ENCODE measurements at places on chromosomes 11 and 22.
A peak's percentile ranks its signal among the peaks of the same experiment; 100 is the strongest.

DNA sequence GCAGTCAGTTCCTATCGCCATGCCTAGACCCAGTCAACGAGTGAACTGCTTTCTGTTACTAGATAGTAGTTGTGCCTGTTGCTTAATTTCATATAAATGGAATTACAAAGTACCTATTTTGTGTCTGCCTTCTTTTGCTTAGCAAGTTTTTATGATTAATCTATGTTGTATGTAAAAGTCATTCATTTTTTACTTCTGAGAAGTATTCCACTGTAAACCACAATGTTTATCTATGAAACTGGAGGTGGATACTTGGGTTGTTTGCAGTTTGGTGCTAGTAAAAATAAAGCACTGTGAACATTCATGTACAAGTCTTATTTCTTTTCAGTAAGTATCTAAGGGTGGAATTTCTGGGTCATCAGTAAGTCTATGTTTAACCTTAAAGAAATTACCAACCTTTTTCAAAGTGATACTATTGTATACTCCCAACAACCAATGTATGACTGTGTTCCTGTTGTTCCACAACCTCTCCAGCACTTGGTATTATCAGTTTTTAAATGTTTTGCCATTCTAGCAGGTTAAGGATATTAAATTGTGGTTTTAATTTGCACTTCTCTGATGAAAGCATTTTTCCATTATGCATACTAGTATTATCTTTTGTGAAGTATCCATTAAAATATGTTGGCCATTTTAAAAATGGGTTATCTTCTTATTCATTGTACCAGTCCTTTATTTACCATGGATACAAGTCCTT is 68.2 kb downstream of the DNAJC24 start:
- DNase-seq: peak; percentile 5

DNA sequence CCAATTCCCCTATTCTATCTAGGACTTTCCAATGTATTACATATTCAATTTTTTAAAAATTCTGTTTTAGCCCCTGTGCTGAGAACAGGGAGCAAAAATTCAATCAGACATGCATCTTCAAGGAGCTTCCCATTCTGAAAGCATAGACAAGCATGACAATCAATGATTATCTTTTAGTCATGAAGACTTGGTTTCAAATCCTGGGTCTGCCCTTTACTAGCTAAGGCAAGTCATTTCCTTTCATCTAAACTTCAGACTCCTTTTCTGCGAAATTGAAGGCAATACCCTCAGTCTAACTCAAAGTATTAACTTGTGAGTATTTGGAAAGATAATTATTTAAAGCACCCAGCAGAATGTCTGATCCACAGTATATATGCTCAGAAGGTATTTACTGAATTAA is 24.1 kb downstream of the PAK1 start:
- no peak for DNase-seq

DNA sequence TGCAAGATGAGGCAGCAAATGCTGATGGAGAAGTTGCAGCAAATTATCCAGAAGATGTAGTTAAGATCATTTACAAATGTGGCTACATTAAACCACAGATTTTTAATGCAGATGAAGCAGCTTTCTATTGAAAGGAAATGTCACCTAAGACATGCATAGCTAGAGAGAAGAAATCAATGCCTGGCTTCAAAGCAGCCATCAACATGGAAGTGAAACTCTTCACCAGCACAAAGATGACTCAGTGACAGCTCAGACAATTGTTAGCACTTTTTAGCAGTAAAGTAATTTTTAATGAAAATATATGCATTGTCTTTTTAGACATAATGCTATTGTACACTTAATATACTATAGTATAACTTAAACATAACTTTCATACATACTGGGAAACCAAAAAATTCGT is 71.4 kb downstream of the FANCF start:
- DNase-seq: no peak

DNA sequence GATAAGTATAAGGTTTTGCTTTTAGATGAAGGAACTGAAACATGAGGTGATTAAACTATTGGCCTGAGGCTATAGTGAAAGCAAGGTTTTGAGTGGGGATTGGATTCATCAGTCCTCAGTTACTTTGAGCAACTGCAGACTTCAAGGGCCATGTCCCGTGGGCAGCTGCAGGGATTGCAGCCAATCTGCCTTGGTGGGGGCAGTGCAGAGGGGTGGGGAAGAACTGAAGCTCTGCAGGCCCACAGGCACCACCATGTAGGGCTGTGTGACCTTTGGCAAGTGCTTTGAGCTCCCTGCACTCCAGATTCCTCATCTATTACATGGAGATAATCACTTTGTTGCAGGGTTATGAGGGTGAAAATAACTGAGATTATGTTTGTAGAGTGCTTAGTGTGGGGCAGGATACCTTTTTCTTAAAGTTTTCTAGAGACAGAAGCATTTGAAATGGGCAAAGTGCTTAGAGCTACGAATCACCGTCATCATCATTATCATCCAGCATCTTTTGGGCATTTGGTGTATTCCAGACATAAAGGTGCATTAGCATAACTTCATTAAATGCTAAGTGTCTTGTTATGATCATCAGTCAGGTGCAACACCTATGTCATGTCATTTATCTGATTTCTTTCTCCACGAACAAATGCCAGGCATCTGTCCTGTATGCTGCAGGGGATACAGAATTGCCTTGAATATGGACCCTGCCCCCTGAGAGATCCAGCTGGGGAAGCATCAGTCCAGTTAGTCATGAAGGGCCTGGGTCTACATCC is 72.1 kb upstream of the TENM4 start:
- no peak for DNase-seq

DNA sequence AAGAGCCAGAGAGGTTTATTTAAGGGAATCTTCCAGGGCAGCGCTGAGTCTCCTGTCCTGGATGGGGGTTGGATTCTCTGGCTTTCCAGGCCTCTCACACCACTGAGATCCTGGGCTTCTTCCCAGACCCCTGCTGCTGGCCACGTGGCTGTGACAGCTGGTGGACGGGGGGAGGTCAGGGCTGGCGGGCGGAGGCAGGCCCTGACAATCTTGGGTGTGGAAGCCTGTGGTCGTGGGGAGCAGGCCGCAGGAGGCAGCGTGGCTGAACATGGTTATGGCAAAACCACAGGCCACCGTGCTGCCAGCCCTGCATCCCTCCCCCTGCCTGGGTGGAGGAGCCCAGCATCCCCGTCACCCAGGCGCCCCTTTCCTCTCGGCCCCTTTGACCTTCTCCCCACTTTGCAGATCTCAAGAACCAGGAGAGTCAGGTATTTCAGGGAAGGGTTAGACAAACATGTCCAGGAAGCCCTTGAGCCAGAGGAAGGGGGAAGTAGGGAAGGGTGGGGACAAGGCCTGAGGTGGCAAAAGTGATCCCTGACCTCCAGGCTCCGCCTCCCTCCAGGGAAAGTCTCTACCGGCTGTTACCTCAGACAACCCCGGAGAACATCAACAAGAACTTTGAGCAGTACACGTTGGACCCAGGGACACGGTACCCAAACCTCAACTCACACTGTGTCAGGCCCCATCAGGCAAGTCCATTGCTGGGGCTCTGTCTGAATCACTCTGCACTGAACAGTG is 111.8 kb downstream of the MICAL2 start:
- no peak for DNase-seq

GRCh38 chr11:44989831-44990566 is 39.3 kb upstream of the TP53I11 start:
- DNase-seq: no peak

- no peak for DNase-seq
These were observed 98.9 kb downstream of the ARHGAP20 start for GRCh38 chr11:110613197-110613918.

- no peak for DNase-seq
These were observed 162.1 kb upstream of the RASSF10 start for GRCh38 chr11:12846786-12847615.

DNA sequence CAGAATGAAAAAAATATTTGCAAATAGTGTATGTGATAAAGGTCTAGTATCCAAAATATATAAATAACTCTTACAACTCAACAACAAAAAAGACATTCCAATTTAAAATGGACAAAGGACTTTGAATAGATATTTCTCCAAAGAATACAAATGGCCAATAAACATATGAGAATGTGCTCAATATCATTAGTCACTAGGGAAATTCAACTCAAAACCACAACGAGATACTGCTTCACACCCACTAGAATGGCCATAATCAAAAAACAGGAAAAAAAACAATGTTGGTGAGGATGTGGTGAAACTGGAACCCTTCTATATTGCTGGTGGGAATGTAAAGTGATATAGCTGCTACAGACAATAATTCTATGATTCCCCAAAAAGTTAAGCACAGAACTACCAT is 38.6 kb upstream of the RPS13 start:
- DNase-seq: no peak

GRCh38 chr11:7251487-7251835 is 243 bp upstream of the SYT9 start:
- no peak for DNase-seq

DNA sequence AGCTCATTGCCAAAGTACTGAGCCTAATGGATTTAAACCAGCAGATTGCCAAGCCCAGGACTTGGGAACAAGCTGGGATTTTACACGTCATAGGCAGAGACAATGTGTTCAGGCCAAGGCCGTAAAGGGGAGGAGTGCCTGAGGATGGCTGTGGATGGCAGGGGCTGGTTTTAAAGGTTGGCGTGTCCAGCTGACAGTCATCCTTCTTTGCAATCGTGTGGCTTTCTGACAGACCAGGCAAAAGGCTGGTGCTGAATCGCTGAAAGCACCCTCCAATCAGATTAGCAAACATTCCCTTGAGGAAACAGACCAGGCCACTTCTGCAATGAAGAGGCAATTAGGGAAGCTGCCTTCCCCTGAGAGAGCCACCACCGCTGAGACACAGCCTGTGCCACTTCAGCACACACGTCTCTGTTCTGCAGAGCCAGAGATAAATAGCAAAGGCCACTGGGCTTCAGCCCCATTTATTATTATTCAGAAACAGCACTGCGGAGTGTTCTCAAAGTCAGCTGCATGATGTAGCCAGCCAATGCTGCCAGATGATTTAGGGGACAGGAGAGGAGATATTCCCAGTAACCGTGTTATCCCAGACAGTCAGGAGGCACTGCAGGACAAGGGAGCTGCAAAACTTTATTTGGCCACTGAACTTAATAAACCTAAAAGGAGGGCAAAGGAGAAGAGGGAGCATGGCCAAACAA is 54.2 kb upstream of the CSNK2A3 start:
- no peak for DNase-seq

DNA sequence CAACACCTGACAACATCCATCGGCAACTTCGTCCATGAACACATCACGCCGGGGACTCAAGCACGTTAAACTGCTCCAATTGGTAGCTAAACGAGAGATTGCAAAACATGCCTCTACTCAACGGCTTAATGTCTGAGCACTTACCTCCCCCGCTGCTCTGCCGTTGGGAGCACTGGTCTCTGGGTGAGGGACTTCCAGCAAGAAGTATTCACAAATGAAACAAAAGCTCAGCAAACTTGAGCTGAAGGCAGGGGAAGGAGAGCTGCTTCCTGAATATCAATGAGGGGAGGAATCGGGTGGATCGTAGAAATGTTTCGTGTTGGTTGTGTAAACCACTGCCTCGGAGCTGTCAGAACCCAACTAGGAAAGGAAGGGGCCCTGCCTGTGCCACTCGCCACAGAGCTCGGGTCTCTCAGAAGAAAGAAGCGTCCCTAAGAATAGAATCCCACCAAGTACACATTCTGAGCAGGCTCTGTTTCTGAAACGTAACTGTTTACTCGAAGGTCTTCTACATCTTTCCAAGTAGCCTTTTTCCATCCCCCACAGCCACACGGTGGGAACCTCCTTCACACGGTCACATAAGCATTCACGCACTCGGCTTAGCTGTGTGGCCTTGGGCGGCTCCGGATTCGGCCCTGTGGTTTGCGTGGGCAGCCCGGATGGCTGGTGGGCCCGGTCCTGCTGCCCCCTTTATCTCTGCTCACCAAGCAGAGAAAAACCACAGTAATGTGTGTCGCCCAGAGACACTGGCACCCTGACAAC is at the start of gene MLC1:
TSS of gene MLC1 (minus strand) at position 216 of the 762 bp plus-strand sequence. CDS start 524 bp downstream, outside the sequence.
- no peak for DNase-seq

DNA sequence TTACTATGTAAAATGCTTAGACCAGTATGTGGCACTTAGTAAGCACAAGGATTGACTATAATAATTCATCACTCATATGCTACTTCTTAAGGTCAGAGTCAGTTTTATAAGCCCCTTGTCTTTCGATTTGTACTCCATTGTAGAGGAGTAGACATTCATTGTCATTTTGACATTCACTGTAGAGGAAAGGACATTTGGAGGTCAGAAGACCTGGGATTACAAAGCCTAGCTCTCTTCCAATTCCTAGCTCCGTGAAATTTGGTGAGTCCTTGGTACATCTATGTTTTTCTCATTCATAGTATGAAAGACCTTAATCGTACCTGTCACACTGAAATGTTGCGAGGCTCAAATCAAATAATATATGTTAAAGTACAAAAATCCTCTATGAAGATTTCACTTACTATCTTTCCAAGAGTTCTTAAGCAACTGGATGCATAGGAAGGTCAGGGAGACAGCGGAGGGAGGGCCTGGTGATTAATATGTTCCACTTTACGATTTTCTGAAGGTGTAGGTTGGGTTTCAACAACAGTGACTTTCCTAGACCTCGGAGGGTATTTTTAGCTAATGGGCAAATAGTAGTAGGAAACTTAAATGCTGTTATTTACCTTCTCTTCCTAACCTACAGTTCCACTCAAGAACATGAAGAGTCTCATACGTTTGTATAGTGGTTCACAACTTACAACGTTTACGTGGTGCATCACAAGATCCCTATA is 1.4 kb upstream of the EMSY start:
- DNase-seq: no peak

GRCh38 chr22:42343531-42344081 is 73.2 kb upstream of the TCF20 start:
- no peak for DNase-seq

DNA sequence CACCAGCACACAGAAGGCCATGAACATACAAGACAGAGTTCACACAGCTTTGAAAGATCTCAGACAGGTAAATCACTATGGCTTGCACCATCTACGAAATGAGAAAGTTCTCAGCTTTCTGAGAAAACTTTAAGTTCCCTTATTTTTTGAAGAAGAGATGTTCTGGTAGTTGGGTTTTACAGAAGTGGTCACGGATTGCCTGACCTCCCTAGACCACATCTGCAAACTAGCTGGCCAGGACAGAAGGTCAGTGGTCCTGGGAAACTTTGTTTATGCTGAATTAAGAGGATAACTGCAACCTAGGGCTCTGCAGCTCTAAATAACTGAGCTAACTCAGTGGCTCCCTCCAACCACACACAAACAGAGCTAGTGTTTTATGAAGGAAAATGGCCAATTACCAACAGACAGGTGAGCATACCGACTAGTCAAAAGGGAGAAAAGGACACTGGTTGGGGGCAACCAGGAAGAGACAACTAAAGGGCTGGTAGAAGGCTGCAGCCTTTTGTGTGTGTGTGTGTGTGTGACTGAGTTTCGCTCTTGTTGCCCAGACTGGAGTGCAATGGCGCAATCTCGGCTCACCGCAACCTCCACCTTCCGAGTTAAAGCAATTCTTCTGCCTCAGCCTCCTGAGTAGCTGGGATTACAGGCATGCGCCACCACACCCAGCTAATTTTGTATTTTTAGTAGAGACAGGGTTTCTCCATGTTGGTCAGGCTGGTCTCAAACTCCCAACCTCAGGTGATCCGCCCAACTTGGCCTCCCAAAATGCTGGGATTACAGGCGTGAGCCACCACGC is 8.5 kb upstream of the SCN2B start:
- DNase-seq: no peak
